ENCODE measurements at places on chromosomes 5 and 9.

DNA sequence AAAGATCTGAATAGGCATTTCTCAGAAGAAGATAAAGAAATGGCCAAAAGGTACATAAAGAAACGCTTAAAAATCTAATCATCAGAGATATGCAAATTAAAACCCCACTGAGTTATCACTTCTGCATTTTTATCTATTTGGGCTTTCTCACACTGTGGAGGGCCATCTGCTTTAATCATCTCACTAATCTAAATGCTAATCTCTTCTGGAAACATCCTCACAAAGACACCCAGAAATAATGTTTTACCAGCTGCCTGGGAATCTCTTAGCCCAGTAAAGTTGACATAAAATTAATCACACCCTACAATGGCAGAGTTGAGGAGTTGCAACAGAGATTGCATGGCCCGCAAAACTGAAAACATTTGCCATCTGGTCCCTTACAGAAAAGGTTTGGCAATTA, 407.9 kb upstream of the CYLC2 start:
- DNase-seq, result no peak

DNA sequence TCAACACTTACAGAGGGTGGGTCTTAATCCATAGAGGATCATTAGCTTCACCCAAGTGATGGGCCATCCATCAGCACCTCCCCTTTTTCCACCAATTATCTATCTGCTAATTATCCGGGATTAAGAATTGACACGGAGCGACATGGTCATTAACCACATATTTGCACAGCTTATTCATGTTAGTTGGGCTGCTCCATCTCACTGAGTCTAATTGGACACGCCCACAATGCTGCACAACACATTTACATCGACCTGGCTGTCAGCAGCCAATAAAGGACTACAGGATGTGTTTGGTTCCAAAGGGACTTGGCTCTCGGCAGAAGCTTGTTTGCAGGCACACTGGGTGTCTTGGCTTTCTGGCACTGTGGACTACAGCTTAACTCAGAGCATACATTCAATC, 21.6 kb downstream of the FOXE1 start:
- DNase-seq, result no peak

DNA sequence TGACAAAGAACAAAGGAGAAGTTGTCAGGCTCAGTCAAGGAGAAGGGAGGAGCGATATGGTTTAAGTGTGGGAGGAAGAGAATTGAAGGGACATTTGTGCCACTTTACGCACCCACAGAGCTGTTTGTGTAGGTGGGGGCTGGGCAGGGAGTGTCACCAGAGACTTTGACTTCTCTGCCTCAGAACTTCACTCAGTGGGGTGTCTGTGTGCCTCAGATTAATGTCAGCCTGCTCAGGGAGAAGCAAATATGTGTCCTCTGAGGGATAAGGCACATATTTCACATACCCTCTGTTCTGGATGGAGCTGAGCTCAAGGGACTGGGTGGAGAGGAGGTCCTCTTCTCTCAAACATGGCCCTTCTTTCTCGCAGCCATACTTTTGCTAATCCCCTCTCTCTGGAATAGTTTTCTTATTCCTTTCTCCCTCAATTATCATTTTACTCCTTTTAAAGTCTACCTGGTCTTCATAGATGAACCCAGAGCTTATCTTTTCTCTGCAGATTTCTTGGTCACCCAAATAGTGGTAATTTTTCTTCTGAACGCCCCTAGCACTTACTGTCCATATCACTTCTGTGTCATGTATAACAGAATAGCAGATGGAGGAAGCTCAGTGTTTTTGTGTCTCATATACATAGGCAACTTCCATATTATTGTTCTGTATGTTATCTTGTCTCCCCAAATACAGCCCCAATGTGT, 77.0 kb downstream of the IQGAP2 start:
- DNase-seq, result no peak

GRCh38 chr5:120734033-120734432, 269.9 kb downstream of the PRR16 start:
- no peak for DNase-seq

GRCh38 chr5:72157625-72157962, 50.3 kb downstream of the MAP1B start:
- DNase-seq, result no peak

DNA sequence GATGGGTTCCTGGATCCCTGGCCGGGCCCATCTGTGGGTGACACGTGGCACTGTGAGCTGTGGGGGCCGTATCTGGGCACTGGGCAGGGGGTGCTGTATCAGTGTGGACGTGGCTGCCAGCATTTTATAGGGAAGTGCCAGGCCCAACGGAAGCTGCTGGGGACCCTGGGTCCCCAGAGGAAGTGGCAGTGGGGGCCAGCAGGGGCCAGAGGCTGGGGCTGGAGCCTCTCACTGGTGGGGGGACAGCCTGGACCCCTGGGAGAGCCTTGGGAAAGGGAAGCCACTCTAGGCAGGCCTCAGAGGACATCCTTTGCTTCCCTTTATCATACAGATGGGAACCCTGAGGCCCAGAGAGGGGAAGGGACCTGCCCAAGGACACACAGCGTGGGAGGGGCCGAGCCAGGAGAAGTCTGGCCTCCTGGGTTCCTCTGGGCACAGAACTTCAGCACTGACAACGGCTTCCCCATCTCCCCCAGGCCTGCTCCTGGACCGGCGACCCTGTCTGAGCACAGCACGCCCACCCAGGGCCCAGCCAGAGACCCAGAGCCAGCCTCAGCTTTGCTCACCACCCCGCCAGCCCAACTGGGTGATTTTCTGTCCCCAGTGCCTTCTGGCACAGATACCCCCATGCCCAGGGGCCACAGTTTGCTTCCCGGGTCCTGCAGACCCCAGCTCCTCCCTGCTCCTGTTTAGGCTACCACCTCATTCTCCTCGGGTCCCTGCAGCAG, 15.5 kb upstream of the LAMC3 start:
- no peak for DNase-seq

DNA sequence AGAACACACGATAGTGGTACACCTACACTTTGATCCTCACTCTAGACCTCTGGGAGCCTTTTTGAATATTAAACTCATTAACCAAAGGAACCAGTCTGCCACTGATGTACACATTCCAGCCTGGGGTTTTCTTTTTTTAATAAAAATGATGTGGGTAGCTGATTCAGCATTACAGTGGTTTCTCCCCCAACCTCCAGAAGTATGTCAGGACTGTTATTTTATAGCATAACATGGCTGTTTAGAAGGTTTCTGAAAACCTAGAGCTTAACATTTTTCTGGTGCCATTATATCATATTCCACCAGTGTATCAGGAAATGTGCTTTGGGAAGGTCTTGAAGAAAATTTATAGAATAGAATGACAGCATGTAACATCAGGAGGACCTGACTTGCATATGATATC, 540.9 kb upstream of the WWC1 start:
- DNase-seq, result no peak

- no peak for DNase-seq
Observed at GRCh38 chr5:104431002-104431620, 868.5 kb upstream of the NUDT12 start.

- no peak for DNase-seq
Observed at GRCh38 chr9:117929868-117930267, 225.7 kb downstream of the TLR4 start.

GRCh38 chr5:146103594-146103993, 1.8 kb downstream of the PLAC8L1 start:
- DNase-seq, result no peak

DNA sequence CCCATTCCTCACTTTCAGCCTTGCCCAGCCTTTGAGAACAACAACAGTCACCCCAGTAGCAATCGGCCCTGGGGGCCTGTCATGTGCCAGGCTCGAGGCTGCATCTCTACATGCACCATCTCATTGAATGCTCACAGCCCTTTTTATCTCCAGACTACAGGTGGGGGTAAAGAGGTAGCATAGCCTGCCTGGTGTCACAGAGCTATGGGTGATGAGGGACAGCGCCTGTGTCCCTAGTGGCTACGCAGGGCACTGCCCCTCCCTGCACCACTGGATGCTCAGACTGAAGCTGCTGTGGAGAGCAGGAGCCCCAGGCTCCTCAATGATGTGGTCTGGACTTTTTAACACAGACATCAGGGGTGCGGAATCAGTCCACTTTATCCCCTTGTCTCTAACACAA, 2.8 kb downstream of the CAMK2A start:
- no peak for DNase-seq

DNA sequence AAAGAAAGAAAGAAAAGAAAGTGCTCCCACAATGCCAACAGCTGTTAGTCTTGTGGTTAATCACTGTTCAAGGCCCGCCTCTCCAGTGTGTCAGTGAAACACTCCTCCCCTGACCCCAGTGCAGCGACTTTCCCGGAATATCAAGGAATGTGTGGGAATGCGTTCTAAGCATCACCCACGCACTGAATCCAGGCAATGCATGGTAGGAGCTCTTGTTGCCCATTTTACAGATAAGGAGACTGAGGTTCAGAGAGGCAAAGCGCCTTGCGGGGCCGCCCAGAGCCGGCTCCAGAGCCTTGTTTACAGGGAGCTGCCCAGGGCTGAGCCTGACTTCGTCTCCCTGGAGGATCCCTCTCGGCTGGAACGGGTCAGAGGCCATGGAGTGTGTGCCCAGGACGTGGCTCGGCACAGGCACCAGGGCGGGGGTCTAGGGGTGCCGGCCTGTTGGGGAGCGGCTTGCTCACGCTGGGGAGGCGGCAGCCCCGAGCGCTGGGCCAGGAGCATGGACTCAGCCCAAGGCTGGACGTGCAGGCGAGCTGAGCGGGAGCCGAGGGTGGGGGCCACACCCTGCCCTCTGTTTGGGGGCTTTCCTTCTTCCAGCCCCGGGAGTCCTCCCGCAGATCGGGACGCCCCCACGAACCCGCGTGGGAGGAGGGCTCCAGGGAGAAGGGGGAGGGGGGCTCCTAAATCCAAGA, 823 bp downstream of the ST6GALNAC6 start:
- DNase-seq, result no peak

- no peak for DNase-seq
Observed at GRCh38 chr5:10699281-10699874, 61.7 kb downstream of the DAP start.

DNA sequence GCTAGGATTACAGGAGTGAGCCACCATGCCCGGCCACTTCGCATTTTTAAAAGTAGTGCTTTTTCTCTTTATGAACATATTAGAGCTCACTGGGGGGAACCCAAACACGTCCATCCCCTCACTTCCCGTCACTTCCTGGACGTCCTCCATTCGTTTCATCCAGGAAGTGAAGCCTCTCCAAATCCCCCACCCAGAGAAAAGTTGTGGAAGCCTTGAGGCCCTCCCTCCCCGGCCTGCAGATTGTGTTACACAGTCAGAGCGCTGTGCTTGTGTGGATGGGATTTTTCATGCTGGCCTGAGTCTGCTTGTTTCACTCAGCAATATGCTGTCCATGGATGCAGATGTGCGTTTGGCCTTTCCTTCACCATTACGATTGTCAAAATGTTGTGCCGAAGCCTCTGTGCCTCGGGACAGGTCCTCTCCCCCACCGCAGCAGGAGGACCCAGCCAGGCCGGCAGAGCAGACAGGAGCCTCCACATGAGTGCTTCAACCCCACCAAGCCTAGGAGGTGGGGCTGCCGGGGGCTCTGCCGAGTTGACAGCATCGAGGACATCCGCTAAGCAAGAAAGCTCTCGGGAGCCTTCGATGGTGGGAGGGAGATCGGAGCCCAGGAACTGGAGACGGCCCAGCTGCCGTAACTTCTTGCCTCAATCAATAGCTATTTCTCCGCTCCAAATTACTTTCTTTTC, 121.6 kb upstream of the PPP1R26 start:
- DNase-seq, result no peak

DNA sequence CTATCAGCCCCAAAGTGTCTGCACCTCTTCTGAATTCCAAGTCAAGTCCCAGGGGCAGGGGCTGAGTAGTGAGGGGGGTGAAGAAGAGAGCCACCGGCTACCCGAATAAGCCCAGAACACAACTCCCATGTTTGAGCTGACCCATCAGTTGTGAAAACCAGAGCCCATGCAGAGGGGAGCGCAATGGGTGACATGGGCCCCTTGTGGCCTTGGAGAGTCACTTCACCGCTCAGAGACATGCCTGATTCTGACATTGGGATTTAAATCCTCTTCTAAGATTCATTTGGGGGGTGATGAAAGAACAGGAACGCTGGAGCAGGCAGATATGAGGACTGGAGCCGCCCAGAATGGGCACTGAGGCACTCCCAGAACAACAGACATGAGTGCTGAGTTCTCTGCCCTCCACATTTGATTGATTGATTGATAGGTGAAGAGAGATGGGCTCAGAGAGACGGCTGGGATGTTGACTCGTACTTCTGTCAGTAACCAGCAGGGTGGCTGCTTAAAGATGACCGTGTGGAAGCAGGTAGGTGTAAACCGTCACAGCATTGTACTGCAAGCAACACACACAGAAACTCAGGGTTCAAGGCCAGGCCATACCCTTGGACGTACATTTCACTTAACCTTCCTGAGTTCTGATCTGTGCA, 74.3 kb downstream of the GPR21 start:
- DNase-seq, result no peak

DNA sequence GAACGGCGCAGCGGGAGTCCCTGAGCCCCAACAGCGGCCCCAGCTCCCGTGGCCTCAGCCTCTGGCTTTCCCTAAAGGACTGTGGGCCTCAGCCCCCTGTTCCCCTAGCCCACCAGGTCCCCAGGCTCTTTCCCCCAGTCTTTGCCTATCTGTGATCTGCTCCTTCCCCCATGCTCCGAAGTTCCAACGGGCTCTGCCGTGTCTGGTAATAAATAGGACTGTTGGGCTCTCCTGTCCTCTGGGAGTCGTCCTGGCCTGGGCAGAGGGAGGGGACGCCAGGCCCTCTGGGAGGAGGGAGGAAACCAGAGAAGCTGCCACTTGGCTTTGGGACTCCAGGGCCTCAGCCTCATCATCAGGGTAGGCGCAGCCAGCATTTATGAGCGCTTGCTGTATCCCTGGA, 28.1 kb downstream of the ADGRD2 start:
- DNase-seq, result no peak

DNA sequence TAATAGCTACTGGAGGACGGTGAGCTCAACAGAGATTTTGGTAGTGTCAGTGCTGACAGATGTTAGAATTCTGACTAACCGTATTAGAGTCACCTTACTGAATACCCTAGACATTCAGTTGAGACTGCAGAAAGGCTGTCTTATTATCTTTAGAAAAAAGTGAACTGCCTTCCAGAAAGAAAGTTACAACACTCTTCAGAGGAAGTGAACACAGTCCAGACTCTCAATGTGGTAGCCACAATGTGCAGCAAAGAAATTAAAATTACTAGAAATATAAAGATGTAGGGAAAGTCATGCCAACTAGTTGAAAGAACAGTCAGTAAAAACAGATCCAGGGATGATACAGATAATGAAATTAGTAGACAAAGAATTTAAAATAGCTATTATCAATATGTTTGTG, 47.1 kb upstream of the COL15A1 start:
- no peak for DNase-seq

DNA sequence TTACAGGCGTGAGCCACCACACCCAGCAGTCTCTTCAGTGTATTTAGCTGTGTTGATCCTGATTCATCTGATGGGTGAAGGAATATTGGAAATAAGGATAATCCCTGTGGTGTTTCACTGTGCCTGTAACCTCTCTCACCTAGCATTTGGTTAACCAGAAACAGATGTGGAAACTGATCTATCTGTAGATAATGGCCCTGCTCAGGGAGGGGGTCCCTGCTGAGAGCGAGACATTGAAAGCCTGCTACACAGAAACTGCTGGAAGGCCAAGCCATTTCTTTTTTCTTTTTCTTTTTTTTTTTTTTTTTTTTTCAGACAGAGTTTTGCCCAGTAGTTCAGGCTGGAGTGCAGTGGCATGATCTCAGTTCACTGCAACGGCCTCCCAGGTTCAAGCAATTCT, 28.4 kb downstream of the QRFP start:
- no peak for DNase-seq

- DNase-seq, result no peak
Observed at GRCh38 chr5:5613261-5613990, 190.9 kb downstream of the ICE1 start.

- no peak for DNase-seq
Observed at GRCh38 chr5:135990528-135991255, 35.9 kb upstream of the LECT2 start.

All from CD4-positive, alpha-beta T cell treated with Interleukin-4 for 1 hour (primary cell).